ENCODE measurements at places on chromosomes 3 and 15. TPM values are rescaled to one million over a fixed set of nuclear protein-coding genes. Genes with fewer than 3 reads are reported as not detected.

DNA sequence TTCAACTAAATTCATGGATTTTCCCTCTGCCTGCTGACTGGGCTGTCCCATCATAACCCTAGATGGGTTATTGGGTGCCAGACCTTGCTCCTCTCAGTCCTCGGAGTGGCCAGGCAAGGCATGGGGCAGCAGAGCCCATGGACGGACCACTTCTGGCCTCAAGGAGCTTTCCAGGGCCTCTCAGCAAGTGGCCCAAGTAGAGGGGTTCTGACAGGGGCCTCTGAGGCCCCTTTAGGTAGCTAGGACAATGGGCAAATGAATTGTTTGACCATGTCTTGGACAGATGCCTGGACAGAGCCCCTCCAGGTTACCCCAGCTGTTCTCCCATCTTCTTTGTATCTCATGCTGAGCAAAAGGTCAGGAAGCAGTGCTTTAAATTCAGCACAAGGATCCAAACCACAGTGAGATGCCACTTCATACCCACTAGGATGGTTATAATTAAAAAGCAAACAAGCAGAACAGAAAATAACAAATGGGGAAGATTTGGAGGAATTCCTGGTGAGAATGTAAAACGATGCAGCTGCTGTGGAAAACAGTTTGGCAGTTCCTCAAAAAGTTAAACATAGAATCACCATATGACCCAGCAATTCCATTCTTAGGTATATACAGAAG, 61.6 kb downstream of the SPSB4 start:
- no peak for DNase-seq
- H3K27ac ChIP-seq, result no peak overlapping the region
- H3K36me3 ChIP-seq, result no peaks in the 10 kb centered on the region
- H3K4me3 ChIP-seq, result no peak overlapping the region
- H3K4me1 ChIP-seq, result no peaks in the 10 kb centered on the region

DNA sequence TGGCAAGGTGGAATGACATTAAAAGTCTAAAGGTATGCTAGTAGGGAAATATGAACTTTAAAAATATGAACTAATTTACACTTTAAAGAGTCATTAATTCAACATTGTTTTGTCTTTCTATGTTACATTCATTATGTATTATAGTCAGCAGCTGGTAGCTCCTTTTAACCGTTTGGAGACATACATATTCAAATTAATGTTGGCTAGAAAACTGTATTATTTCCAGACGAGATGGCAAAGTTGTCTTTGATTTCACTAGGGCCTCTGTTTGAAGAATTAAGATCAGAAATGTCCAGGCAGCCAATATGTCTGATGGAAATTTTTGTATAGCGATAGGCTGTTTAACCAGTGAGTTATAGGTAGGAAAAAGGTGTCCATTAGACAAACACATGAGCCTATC, 817.6 kb downstream of the GRM7 start:
- no peaks in the 10 kb centered on the region for H3K36me3 ChIP-seq
- H3K27ac ChIP-seq, result no peak overlapping the region
- H3K27me3 ChIP-seq, result no peaks in the 10 kb centered on the region
- H3K4me1 ChIP-seq, result no peaks in the 10 kb centered on the region
- H3K4me3 ChIP-seq, result no peak overlapping the region

DNA sequence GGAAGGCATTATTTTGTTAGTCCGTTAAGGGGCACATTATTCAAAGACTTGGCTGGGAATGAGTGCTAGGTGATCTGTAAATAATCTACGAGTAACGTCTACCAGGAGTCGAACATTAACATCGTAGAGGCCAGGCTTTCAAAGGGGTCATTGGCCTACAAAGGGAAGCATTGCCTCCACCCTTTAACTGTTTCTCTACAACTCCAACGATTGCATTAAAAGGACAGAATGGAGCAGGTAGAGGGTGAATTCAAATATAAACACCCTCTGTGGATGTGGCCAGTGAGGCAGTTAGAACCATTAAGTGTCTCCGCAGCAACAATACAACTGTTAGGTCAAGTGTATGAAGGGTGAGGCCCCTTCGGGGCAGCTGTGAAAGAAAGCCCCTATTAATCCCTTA, 126.0 kb upstream of the LMOD3 start:
- H3K36me3 ChIP-seq, result no peaks in the 10 kb centered on the region
- no peak overlapping the region for H3K4me3 ChIP-seq
- no peak overlapping the region for H3K27ac ChIP-seq
- H3K4me1 ChIP-seq, result peaks cover 24% of the 10 kb centered on the region
- no peaks in the 10 kb centered on the region for H3K27me3 ChIP-seq
- peak; percentile 10 for DNase-seq

DNA sequence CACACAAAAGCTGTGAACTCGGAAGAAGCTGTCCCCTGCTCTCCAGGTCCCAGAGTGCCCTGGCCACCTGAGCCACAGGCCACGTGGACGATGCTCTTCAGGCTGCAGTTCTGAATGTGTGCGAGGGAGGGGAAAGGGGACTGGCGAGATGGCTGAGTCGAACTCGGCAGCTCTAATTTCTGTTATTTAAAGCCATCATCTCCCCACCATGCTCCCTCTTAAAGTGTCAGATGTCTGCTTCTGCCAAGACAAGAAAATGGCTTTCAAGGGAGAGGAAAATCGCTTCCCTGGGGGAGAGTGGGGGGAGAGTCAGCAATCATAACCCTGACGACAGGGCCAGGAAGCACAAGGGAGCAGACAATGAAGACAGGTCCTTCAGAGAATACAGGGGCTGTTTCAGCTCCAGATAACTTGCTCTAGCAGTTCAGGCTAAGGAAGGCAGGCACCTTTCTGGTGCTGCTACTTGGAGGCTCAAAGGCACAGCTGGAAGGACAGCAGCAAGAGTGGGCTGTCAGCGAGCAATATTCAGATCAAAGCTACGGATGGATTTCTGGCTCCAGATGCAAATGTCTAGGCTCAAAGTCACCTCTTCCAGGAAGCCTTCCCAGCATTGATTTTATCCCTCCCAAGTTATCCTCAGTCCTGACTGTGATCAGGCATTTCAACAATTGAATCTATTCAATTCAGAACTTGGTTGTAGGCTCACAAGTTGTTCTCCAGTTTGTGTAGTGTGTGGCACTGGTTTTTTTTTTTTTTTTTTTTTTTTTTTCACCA, 15.5 kb upstream of the CCDC33 start:
- H3K4me1 ChIP-seq, result peaks cover 10% of the 10 kb centered on the region
- no peak for DNase-seq
- H3K36me3 ChIP-seq, result no peaks in the 10 kb centered on the region
- peaks cover 7% of the 10 kb centered on the region for H3K27me3 ChIP-seq
- H3K4me3 ChIP-seq, result no peak overlapping the region

GRCh38 chr15:70327856-70328678, 230.3 kb upstream of the TLE3 start:
- no peaks in the 10 kb centered on the region for H3K36me3 ChIP-seq
- H3K27me3 ChIP-seq, result no peaks in the 10 kb centered on the region
- H3K4me3 ChIP-seq, result no peak overlapping the region

DNA sequence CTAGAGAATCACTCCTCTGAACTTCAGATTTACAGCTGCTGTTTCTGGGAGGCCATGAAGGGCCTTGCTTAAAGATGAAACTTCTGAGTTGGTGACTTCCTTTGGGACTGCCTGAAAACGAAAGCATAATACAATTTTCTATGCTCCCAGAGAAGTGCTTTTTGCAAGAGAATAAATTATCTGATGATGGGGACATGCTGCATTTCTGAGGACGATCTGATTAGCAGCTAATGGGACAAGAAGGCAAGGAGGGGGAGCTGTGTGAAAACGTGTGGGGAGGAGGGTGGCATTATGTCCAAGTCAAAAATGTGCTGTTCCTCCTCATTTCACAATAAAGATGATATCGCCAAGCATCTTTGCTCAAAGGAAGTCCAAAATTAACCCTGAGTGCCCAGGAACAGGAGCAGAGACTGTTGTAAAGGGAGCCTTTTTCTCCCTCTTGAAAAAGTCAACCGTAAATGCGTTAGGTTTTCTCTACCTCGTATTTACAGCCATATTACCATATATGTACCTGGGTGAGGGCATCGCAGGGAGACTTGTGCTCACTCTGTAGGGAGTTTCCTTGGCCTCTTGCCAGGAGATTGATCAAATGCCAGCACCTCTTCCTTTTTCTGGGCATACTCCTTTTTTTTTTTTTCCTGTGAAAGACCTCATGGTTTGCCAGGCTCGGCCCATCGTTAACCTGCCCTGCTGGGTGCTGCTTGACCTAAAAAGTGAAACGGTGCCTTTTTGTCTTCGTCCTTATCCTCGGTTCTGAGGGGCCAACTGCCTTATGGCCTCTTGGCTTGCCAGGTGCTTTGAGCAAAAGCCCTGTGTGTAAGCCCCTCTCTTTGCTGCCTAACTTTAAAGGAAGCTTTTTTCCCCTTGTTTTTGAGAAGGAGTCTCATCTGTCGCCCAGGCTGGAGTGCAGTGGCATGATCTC, 11.5 kb downstream of the ITPR1 start:
- no peaks in the 10 kb centered on the region for H3K27me3 ChIP-seq
- H3K27ac ChIP-seq, result no peak overlapping the region
- peaks cover 86% of the 10 kb centered on the region for H3K4me1 ChIP-seq
- no peak overlapping the region for H3K4me3 ChIP-seq

- no peaks in the 10 kb centered on the region for H3K27me3 ChIP-seq
- no peaks in the 10 kb centered on the region for H3K4me1 ChIP-seq
- no peak for DNase-seq
- no peak overlapping the region for H3K4me3 ChIP-seq
These were observed 83.4 kb downstream of the SLC9A9 start for GRCh38 chr3:143764840-143765239.

DNA sequence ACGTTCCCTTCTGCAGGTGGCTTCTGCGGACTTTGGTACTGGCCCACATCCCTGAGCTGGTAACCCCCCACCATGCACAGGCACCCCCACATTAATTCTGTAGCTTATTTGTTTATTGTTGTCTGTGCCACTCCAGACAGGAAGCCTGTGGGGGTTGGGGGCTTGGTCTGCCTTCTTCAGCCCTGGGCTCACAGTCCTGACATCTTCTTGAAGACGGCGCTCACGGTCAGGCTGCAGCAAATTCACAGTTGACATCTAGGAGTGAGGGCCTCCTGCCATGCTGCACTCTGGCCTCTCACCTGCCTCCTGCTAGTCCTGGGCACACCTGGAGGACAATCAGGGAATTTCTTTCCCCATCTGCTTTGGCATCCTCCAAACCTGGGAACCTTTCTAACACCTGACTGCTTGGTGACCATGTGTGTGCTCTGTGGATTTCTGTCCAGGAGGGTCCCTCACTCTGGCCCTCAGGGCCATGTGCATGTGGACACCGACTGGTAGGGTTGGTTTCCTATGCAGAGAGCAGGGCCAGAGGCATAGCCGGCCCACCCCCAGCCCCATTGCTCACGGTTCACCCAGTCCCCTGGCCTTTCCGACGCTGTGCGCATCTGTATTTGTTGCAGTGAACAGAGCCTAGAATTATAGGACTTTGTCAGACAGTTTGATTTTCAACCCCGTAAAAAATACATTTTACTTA, 68.8 kb downstream of the APBA2 start:
- no peaks in the 10 kb centered on the region for H3K36me3 ChIP-seq
- no peak for DNase-seq
- H3K27ac ChIP-seq, result no peak overlapping the region
- no peaks in the 10 kb centered on the region for H3K27me3 ChIP-seq
- peaks cover 9% of the 10 kb centered on the region for H3K4me1 ChIP-seq
- H3K4me3 ChIP-seq, result no peak overlapping the region

- H3K4me1 ChIP-seq, result no peaks in the 10 kb centered on the region
- no peak for DNase-seq
- no peak overlapping the region for H3K4me3 ChIP-seq
- H3K36me3 ChIP-seq, result no peaks in the 10 kb centered on the region
- no peaks in the 10 kb centered on the region for H3K27me3 ChIP-seq
- no peak overlapping the region for H3K27ac ChIP-seq
These were observed 707.8 kb upstream of the LMCD1 start for GRCh38 chr3:7793786-7794185.

DNA sequence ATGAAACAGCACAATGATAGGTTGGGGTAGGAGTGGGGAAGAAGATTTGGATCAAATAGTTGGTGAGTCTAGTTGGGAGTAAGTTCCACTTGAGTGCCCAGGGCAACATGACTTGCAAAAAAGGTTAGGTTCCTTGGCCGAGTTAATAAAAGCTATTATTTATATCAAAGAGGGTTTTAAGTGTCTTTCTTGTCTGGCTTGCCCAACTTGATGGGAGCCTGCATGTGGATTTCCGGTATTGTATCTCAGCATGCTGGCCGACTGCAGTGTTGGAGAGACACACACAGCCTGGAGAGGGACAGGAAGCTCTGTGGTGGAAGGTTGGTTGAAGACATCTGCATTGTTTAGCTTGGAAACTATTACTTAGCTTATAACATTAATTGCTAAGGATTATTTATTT, 449.5 kb upstream of the TBL1XR1 start:
- no peaks in the 10 kb centered on the region for H3K36me3 ChIP-seq
- H3K4me1 ChIP-seq, result no peaks in the 10 kb centered on the region
- H3K27me3 ChIP-seq, result no peaks in the 10 kb centered on the region

- peaks cover 5% of the 10 kb centered on the region for H3K36me3 ChIP-seq
- peak overlapping the region; percentile 98 for H3K27ac ChIP-seq
- no peaks in the 10 kb centered on the region for H3K27me3 ChIP-seq
- DNase-seq, result peak; percentile 49
These were observed 497 bp upstream of the RPLP1 start for GRCh38 chr15:69451951-69452691.

- no peaks in the 10 kb centered on the region for H3K36me3 ChIP-seq
- H3K27ac ChIP-seq, result no peak overlapping the region
- H3K27me3 ChIP-seq, result 0 out of 3 replicates have a peak, but pooled peaks cover 11% of the 10 kb centered on the region
- DNase-seq, result no peak
These were observed 10.2 kb downstream of the CA12 start for GRCh38 chr15:63371297-63371918.

DNA sequence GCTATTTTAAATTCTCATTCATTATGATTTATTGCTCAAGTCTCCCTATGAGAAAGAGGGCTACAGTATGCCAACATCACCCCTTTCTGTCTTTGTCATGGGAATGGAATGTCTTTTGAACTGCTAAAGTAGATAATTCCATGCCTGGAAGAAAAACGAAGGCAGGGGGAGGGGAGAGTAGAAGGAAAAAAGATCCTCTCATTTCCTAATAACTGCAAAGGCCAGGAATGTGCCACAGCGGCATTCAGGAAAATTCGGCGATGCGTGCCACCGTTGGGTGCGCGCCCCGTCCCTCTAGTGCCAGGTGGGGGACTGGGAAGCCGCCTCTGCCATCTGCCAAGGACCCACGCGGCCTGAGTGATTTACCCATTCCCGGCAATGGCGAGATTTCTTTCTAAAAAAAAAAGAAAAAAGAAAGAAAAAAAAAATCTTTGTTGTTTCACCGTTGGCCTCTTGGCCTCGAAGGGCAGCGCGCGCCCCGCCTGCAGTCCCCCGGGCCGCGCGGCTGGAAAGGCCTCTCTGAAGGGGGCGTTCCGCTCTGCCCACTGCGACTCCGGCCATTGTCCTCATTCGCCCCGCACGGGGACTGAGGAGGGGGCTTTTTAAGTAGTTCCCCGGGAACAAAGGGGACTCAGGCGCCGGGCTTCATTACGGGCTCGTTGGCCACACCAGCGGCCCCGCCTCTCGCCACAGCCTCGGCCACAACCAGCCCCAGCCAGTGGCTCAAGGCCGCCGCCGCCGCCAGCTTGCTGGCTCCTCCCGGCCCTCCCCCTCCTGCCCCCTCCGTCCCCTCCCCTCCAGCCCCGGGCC, 54.5 kb downstream of the CPN2 start:
- peak; percentile 42 for DNase-seq
- H3K4me3 ChIP-seq, result peak overlapping the region; percentile 55
- no peak overlapping the region for H3K27ac ChIP-seq
- 0 out of 3 replicates have a peak, but pooled peaks cover 9% of the 10 kb centered on the region for H3K27me3 ChIP-seq

GOLGA8T gene
- total RNA-seq, result not detected

P2RY13 gene
- total RNA-seq, result not detected

RARB gene
- not detected for total RNA-seq

SCG5 gene
- 2.4 TPM for total RNA-seq

SCAANT1 gene
- total RNA-seq, result not detected
